ENCODE measurements at places on chromosomes 2 and 18. TPM values are rescaled to one million over a fixed set of nuclear protein-coding genes. Genes with fewer than 3 reads are reported as not detected.

DNA sequence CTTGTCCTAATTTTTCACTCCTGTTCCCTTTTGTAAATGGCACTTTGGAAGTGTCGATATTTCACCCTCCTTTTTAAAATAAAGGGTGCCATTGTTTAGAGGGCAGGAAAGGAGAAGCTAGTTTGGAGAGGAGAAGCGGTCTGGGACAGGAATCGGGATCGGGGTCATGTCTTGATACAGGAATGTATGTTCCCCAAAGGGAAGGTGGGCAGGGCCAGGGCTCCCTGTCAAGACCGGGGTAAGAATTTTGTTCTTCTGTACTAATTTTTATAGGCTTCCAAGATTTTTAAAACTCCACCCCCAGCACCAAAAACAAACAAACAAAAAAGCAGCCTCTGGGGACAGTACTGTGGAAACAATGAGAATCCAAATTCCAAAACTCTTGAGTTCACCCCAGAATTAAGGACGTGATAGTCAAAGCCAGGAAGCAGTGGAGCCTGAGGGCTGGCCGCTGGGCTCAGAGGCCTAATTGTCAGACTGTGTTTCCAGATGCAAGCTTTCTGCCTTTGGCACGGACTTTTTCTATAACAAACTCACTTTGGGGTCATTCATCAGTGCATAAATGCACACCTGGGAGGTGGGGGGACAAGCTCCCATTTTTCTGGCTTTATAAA lies 250.4 kb upstream of the SIX2 start:
- DNase-seq, result no peak

ZSWIM2 gene
- polyA plus RNA-seq, result 11.2 TPM

DNA sequence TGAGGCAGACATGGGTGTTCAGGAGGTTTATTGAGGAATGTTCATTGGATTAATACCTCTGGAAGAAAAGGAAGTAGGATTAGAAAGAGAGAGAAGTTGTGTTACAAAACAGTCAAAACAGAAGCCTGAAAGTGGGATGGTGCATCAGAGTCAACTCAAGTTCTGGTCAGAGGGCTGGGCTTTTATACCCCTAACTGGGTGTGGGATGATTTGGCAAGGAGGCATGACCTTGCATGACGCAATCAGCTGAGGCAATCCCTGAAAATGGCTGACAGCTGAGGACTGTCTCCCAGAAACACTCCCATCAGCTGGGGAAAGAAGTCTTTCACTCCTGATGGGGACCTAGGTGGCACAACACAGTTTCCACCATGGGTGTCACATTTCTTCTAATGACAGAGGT lies 818.2 kb downstream of the SATB2 start:
- no peak for DNase-seq

KRCC1 gene
- 16.9 TPM for polyA plus RNA-seq

G6PC2 gene
- polyA plus RNA-seq, result 2.4 TPM

- no peak for DNase-seq
Measured at GRCh38 chr18:24054130-24054529, 39.6 kb downstream of the TTC39C start.

PSME4 gene
- 144 TPM for polyA plus RNA-seq

DNA sequence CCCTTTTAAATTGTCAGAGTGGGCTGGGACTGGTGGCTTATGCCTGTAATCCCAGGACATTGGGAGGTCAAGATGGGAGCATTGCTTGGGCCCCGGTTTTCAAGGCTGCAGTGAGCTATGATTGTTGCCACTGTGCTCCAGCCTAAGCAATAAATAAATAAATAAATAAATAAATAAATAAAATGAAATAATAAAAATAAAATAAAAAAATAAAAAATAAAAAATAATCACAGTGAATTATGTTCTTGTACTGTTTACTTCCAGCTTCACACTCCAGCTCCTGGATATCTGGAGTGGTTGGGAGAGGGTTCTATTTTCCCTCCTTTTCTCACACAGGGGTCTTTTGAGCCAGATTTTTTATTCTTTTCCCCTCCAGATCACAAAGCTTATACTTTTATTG lies 26.2 kb upstream of the PNPT1 start:
- no peak for DNase-seq

RAB27B gene
- 5.8 TPM for polyA plus RNA-seq
